ENCODE measurements at places on chromosomes 7 and 10.

DNA sequence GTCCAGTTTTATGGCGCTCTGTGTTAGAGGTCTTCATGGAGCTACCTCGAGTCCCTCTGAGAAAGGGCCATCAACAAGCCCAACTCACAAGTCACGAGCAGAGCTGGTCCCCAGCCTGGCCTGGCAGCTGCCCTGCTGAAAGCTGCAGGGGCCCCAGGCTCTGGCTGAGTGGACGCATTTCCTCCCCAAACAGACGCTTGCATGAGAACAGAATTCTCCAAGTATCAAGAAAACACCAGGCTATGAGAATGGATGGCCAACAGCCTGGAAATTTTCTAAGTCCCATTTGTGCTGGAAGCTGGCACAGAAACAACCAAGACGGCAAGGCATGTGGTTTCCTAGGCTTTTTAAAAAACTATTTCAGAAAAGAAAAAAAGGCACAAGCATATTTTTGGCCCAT, 114.8 kb downstream of the FAM53B start:
- no peak for DNase-seq

DNA sequence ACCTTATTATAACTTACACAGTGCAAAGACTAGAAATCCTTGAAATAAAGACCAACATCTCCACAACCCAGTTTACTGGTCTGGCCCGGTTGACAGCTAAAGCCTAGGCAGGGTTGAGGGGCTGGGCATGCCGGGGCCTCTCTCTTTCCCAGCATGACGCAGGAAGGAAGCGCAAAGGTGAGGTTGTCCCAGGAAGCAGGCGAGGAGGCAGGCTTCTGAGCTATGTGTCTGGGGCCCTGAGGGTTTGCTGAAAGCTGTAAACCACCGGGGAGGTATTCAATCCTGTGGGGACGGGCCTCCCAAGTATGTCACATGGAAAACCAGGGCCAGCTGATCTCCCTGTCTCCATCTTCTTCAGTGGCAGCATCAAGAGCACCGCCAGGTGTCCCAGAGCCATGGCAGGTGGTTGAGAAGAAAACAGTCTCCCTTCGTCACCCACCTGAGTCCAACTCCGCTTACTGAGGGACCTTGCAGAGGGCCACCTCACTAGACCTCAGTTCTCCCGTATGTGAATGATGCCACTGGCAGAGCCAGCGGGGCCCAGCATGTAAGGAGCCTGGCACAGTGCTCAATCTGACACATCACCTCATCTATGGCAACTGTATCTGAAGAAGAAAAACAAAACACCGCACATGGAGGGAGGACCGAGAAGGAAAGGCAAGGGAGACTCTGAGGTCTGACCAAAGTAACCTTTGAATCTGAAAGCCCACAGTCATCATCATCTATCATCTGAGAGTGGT, 49.5 kb downstream of the FAM53B start:
- no peak for DNase-seq

DNA sequence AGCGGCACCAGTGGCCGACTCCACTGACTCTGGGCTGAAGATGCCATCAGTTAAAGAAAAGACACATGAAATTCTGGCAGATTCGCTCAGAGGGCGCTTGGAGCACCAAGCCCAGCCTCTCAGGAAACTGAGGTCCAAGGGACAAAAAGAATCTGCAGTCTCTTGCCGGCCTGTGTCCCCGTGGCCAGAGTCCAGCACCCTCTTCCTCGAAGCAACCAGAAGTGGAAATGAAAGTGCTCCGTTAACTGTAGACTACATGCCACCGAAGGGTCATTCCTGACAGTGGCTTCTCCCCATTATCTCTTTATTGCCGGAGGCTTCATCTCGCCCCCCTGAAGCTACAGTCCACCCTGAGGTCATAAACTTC, 1.0 kb upstream of the CHST15 start:
- no peak for DNase-seq

GRCh38 chr7:134761266-134761665, 18.2 kb upstream of the CALD1 start:
- DNase-seq: no peak

- no peak for DNase-seq
Observed at GRCh38 chr7:148585399-148585798, 5.2 kb upstream of the C7orf33 start.

GRCh38 chr7:22008683-22009082, 63.0 kb upstream of the CDCA7L start:
- DNase-seq: no peak

DNA sequence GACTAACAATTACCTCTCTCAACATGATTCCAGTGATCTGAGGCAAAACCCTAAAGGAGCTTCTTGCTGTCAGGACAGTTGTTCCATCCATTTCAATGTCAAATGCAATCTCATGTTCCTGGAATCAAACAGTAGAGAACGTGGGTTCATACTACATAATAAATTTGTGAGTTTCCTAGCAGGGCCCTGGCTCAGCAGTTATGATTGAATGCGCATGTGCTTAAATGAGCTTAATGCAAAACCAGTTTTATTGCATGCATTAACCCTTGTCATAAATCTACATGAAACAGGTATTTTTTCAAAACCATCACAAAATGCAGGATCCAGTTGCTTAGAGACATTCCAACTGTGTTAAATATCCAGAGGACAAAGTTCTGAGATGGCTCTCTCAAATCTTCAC, 225.4 kb upstream of the TMEM72 start:
- DNase-seq: no peak

DNA sequence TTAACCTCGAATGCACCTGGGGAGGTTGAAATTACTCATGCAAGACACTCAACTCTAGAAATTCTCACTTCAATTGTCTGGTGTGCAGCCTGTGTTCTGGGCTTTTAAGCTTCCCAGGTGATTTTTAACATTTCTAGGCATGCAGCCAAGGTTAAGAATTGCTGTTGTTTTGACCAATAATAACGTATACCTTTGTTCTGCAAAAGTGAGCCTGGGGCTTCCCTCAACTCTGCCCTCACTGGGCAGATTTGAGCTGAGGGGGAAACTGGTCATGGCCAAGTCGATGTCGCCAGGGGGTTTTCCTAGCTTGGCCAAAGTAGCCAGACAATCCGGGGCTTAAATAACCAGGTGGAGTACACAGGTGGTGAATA, 568 bp downstream of the PRSS2 start:
- DNase-seq: peak; percentile 91

- no peak for DNase-seq
Observed at GRCh38 chr10:116687633-116688032, 54.7 kb downstream of the HSPA12A start.

DNA sequence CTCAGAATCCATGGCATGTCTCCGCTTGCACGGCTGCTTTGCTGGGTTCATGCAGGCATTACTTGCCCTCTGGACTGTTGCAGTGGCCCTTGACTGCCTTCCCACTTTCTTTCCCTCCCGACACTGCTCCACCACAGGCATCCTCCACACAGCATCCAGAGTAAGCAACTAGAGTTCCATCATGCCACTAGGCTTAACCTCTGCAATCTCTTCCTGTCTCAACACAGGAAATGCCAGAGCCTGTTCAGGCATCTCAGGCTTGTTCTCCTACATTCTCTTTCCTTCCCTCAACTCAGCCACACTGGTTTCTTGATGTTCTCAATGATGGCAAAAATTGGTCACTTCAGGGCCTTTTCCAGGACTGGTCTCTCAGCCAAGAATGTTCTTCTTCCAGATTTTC, 284.5 kb upstream of the KLF6 start:
- DNase-seq: no peak

DNA sequence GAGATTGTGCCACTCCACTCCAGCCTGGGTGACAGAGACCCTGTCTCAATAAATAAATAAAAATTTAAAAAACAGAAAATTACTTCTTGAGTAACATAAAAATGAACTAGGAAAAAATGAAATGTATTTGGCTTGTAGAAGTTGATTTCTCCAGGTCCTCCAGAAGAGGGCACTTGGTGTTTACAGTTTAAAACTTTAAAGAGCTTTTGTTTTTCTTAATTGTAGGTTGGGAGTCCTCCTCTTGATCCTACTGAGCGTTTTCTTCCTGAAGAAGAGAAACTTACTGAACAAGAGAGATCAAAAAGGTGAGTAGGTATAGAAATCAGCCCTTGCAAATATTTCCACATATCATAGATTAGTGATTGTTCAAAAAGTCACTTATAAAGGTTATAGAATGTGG, 16.2 kb downstream of the KIFBP start:
- peak; percentile 49 for DNase-seq

GRCh38 chr10:35006836-35007235, 83.3 kb downstream of the CUL2 start:
- DNase-seq: no peak

Data from OCI-LY7 (cell line).